ENCODE measurements at places on chromosomes 2 and 18. TPM values are rescaled to one million over a fixed set of nuclear protein-coding genes. Genes with fewer than 3 reads are reported as not detected.

GRCh38 chr2:64128943-64129391, 15.3 kb downstream of the PELI1 start:
- DNase-seq: no peak

DNA sequence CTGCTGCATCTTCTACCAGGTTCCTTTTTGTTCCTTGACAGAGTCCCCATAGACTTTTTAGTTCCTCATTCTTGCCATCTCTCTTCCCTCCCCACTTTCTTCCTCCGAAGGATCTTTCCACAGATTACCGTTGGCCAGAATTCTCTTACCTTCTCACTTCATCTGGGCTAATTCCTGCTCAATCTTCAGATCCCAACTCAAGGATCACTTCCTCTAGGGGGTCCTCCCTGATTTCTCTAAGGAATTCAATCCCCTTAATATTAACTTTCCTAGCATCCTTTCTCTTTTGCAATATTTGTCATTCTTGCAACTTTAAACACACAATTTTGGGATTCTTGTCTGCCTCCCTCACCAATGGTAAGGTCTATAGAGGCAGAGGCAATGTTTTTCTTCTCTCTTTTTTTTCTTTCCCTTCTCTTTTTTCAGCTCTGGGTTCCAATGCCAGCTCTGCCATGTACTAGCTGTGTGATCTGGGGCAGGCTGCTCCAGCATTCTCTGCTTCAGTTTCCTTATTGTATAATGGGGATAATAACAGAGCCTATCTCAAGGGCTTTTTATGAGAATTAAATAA, 5.4 kb upstream of the KCNE4 start:
- no peak for DNase-seq

- no peak for DNase-seq
Observed at GRCh38 chr2:16318474-16319195, 347.0 kb downstream of the CYRIA start.

DNA sequence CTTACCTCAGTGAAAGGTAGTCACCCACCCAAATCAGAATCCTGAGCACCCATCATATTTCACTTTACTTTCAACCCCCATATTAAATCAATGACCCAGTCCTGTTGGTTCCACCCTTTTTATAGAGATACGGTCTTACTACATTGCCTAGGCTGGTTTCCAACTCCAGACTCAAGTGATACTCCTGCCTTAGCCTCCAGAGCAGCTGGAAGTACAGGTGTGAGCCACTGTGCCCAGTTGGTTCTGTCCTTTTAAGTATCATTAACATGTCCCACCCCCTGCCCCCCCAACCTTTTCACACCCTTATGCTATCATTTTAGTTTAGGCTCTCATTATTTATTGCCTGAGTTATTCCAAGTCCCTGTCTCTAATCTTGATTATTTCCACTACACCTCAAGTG, 28.7 kb downstream of the MSH6 start:
- no peak for DNase-seq

DNA sequence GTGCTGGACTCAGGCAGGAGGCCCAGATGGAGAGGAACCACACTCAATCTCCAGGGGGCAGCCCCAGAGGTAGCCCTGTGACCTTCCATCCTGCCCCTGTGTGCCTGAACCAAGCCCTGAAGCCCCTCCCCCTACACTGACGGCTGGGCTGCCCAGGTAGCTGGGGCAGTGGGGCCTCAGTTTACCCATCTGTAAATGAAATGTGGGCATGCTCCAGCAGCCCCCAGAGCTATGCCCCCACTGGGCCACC, 15.8 kb downstream of the CROCC2 start:
- no peak for DNase-seq

GRCh38 chr2:230346921-230347533, 20.0 kb downstream of the SP140L start:
- DNase-seq: no peak

- DNase-seq: no peak
Observed at GRCh38 chr2:12156349-12156748, 409.9 kb downstream of the LPIN1 start.

DNA sequence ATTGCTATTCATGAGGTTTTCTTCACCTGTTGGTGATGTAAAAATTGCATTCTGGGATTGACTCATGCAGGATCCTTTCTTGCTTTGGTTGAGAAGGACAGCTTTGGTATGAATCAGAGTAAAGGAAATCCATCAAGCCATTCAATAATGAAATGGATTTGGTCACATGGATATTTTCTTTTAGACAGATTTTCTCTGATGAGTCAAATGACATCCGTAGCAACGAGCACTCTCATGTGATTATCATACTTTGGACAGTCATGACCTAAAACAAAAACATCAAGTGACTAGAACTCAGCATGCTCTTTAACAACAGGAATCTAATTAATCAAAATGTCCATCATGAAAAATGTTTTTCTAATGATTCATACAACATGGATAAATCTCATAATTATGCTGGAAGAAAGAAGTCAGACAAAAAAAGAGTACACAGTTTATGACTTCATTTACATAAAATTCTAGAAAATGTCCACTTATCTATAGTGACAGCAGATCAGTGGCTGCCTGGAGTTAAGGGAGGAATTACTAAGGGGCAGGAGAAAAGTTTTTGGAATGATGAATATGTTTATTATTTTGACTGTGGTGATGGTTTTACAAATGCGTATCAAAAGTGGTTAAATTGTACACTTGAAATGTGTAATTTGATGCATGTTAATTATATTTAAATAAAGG, 30.7 kb downstream of the TRAK2 start:
- no peak for DNase-seq

DNA sequence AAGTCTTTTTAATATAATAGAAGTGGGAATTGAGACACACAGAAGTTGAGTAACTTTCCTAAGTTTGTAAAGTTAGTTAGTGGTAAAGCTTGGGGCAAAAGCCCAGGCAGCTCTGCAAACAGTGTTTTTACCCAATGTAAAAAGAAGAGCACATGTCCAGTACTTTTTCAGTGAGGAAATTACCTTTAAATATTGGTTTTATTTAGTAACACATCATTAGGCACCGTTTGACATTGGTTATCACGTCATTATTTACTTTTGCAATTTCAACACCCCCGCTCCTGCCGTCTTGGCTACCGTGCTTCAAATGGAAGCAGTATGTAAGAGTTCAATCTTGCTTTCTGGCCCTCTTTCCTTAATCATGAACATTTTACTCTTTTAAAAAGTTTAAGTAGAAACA, 807.9 kb downstream of the EPHA4 start:
- DNase-seq: no peak

The RAB6D gene
- polyA plus RNA-seq: not detected

All from BJ (cell line).